ENCODE measurements at places on chromosomes 5 and 9.

DNA sequence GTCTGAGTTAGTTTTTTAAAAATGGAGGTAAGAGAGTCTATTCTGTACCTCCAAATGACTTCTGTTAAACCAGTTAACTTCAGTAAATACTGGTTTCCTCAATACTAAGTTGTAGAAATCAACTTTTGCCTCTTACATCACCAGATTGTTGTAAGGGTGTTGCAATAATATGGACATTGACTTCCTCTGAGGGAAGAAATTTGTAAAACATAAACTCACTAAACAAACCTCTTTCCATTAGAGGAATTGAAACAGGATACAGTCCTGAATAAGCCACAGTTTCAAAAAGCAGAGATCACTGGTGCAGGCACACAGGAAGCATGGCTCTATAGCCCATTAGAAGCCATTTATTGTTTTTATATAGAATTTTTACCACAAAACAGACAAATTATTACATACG is 32.7 kb upstream of the SLCO6A1 start:
- no peak for DNase-seq

DNA sequence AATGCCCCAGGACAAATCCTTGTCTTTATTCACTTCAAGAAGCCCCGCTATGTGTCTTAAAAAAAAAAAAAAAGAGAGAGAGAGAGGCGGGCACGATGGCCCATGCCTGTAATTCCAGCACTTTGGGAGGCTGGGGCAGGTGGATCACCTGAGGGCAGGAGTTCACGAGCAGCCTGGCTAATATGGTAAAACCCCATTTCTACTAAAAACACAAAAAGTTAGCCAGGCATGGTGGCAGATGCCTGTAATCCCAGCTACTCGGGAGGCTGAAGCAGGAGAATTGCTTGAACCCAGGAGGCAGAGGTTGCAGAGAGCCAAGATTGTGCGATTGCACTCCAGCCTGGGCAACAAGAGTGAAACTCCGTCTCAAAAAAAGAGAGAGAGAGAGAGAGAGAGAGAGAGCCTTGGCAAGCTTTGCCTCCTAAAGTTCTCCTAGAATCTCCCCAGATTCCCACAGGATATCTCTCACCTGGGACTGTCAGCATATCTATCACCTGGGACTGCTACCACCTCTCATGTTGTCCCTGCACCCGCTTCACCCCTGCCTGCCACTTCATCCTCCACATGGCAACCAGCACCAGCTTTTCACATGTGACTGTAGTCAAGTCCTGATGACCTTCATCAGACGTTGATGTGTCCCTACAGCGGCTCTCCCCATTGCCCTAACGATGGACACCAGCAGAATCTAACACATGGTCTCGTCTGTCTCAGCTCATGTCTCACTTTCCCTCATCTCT is 5.8 kb downstream of the ITK start:
- no peak for DNase-seq

DNA sequence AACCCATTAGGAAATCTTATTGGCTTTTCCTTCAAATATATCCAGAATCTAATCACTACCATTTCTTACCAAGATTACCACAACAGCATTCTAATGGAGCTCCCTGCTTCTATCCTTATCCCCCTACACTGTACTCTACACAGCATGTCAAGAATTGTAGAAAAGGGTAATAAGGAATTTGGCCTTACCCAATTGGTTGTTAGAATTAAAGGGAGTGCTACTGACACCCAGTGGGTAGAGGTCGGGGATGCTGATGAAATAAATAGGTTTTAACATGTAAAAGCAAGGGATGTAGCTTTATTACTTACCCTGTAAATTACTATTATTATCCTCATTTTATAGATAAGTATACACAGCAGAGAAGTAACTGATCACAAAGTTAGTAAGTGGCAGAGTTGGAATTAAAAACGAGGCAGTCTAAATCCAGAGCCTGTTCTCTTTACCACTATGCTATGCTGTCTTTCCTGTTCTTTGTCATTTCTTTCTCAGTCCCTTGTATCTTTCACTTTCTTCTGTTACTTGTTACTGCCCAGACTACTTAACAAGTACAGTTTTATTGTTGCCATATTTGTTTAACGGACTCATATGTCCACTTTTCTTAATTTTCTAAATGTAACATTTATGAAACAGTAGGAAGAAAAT is 10.5 kb downstream of the SLC38A9 start:
- no peak for DNase-seq

DNA sequence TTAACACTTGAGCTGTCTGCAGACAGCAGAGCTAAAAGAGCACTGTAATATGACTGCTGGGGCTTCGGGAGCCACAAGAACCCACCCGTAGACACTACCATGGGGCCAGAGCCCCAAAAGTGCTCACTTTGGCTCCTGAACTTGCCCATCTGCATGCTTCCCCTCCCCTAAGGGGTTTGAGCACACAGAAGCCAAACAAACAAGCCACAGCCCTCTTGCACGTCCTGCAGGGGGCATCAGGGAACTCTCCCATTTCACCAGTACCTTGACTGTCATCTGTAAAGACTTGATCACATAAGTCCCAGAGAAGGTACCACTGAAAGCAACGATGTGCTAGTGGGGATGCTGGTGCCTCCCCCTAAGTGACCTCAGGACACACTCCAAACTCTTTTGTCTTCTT is 681.8 kb downstream of the SEMA5A start:
- DNase-seq = no peak
